Camera-type eye (tissue), 1 donor: ENCODE measurements at places on chromosomes 3 and 15. TPM values are rescaled to one million over a fixed set of nuclear protein-coding genes. Genes with fewer than 3 reads are reported as not detected.

The SLC12A1 gene
- 2.1 TPM for total RNA-seq

The GOLGA6L7 gene
- not detected for total RNA-seq

The SRP14 gene
- total RNA-seq = 252 TPM

The CCR9 gene
- total RNA-seq = not detected

The CCDC39 gene
- total RNA-seq = 0.66 TPM

The GOLGA8H gene
- total RNA-seq = 1.8 TPM

The ADAMTSL3 gene
- 44.9 TPM for total RNA-seq

The CD96 gene
- total RNA-seq = 1.3 TPM

The C3orf20 gene
- total RNA-seq = 0.22 TPM

The COL8A1 gene
- 40.2 TPM for total RNA-seq

The KPNA4 gene
- 43.5 TPM for total RNA-seq

The B3GNT5 gene
- total RNA-seq = 15.2 TPM

The ZNF620 gene
- 15.3 TPM for total RNA-seq

The GRAMD2A gene
- 0.66 TPM for total RNA-seq

The ADAMTS7 gene
- total RNA-seq = 20.7 TPM

The KLF13 gene
- 34.1 TPM for total RNA-seq

The SLC9C1 gene
- 1.5 TPM for total RNA-seq

The HGD gene
- total RNA-seq = 0.82 TPM

The UBAP1L gene
- total RNA-seq = 22.0 TPM

The EFCAB12 gene
- 0.44 TPM for total RNA-seq

The CASR gene
- total RNA-seq = 0.05 TPM

The VGLL3 gene
- total RNA-seq = 20.8 TPM

The MSL2 gene
- total RNA-seq = 55.7 TPM

The CCR1 gene
- 1.7 TPM for total RNA-seq

The TMCO5A gene
- total RNA-seq = not detected

The FANCD2OS gene
- not detected for total RNA-seq

The RASA2 gene
- total RNA-seq = 34.7 TPM

The P2RY12 gene
- total RNA-seq = 3.0 TPM

The APBA2 gene
- 49.4 TPM for total RNA-seq

The SPATA12 gene
- total RNA-seq = not detected

The DNASE1L3 gene
- 3.5 TPM for total RNA-seq

The CYP8B1 gene
- total RNA-seq = not detected

The MEX3B gene
- 22.9 TPM for total RNA-seq

The STRC gene
- 5.1 TPM for total RNA-seq
